Effector memory CD4-positive, alpha-beta T cell (primary cell): ENCODE measurements at places on chromosomes 2 and 18.

DNA sequence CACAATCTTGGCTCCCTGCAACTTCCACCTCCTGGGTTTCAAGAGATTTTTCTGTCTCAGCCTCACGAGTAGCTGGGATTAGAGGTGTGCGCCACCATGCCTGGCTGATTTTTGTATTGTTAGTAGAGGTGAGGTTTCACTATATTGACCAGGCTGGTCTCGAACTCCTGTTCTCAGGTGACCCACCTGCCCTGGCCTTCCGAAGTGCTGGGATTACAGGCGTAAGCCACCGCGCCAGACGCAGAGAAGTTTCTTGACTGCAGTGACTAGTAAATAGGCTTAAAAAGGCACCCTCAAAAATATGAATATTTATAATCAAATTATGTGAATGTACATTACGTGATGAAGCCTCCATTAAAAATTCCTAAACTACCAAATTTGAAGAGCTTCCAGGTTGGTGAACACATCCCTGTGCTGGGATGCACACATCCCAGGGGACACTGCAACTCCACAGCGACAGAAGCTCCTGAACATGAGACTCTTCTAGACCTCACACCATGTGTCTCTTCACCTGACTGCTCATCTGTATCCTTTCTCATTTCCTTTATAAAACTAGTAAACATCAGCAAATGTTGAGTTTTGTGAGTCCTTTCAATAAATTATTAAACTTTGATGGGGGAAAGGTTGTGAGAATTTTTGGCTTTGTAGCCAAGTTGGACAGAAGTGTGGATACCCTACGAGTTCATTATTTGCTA lies 203.3 kb upstream of the SPOPL start:
- DNase-seq, result no peak

GRCh38 chr2:41872646-41873045 lies 175.2 kb upstream of the PKDCC start:
- DNase-seq, result no peak

GRCh38 chr2:182015334-182016109 lies 29.9 kb downstream of the PPP1R1C start:
- DNase-seq, result no peak

- DNase-seq, result no peak
Measured at GRCh38 chr2:11069566-11070185, 85.6 kb upstream of the SLC66A3 start.

DNA sequence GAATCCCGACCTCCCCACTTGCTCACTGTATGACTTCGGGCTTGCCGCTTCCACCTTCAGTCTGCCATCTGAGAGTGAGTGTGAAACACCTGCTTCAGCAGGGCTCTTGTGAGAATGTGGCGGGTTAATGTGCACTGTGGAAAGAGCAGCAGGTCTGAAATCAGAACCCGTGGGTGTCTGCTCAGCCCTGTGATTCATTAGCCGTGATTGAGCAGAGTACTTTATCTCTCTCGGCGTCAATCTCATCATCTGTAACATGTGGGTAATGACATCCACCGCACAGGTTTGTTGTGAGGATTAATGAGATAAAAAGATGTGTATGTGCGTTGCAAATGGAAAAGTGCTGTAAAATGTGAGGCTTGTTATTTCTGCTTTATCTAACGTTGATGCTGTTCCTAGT lies 128.6 kb downstream of the LRATD1 start:
- no peak for DNase-seq

- no peak for DNase-seq
Measured at GRCh38 chr2:219405451-219405850, 12.7 kb upstream of the DES start.

DNA sequence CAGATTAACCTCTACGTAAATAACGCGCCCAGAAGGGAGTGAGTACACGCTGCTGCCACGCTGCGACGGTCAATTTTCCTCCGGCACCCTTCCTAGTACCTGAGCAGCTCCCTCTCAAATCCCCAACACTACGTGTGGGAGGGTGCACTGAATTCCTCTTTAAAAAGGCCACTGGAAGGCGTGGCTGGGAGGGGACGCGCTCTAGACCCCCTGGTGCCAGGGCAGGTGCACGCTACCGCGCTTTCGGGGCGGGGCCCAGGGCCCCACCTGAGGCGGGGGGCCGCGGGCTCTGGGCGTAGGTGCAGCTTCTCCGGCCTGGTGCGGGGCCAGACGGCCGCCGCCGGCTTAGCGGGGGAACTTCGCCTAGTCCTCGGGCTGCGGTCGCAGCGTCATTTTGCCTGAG lies 668 bp upstream of the ANKRD12 start:
- DNase-seq, result no peak

- DNase-seq, result no peak
Measured at GRCh38 chr2:190514676-190515075, 19.8 kb downstream of the NEMP2 start.

DNA sequence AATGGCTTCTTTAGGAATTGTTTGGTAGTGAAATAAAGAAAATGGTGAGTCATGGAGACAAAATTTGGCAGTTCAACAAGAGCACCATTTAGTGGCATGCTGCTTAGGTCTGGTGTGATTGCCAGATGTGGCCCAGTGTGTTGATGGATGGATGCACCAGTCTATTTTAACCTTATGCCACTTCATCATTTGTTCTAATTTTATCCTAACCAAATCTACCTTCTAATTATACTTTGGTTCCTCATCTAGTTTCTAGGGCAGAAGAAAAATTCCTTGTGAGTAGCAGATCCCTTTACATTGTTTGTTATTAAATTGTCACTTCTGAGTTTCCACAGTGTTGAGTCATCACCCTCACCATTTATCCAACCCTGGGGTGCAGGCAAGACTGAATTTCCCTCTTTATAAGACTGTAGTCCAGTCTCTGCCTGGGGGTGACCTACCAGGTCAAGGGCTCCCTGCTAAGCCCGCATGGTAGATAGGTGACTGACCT lies 32.5 kb downstream of the NABP1 start:
- DNase-seq, result no peak

- no peak for DNase-seq
Measured at GRCh38 chr2:238968616-238969384, 120.9 kb downstream of the TWIST2 start.

GRCh38 chr2:38016219-38016618 lies 59.7 kb downstream of the CYP1B1 start:
- no peak for DNase-seq

DNA sequence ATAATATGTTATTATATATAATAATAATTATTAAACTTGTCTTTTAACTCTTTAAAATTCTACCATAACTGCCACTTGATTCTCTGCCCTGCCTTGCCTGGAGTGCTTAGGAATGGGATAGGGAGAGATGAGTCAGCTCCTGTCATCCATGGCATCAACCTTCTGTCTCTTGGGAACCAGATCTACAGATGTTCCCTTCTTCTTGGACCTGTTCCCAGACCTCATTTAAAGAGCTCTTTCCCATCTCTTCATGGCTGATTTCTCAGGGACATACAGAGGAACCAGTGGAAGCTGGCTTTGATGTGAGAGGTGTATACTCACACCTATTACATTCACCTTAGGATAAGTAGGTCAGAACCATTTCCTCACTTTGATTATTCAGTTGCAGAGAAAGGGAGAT lies 155.3 kb upstream of the MYO3B start:
- no peak for DNase-seq

DNA sequence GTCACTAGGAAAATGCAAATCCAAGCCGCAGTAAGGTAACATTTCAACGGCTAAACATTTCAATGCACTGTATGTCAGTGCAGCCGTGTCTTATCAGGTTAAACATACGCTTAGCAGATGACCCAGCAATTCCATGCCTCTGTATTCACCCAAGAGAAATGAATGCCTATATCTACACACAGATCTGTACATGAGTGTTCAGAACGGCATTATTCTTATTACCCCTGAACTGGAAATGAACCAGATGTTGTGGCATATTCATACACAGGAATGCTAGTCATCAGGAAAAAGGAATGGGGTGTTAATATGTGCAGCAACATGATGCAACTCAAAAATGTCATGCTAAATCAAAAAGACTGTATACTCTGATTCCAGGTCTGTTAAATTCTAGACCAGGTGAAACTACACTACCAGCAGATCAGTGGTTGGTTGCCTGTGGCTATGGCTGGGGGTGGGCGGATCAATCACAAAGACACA lies 80.4 kb upstream of the RPL31 start:
- no peak for DNase-seq

GRCh38 chr2:142883526-142883925 lies 6.1 kb downstream of the KYNU start:
- no peak for DNase-seq

GRCh38 chr2:69298862-69299261 lies 88.2 kb downstream of the GFPT1 start:
- no peak for DNase-seq

- DNase-seq, result no peak
Measured at GRCh38 chr18:36758623-36759022, 70.2 kb downstream of the TPGS2 start.

- peak; percentile 0 for DNase-seq
Measured at GRCh38 chr2:203533676-203534591, 1.2 kb downstream of the RAPH1 start.

DNA sequence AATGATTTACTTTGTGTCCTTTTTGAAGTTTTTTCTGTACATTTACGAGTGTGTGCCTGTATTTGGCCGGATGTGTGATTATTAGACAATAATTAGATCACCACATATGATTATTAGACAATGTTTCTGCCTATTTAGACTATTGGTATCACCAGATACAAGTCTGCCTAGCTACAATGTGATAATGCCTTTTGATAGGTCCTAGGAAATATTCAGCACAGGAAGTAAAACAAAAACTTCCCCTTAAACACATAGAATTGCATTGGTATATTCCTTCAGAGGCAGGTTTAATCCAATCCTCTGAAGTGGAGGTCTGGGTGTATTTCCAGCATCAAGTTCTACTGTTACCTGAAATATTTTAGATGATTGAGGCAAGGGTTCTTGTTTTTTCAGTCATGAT lies 275.1 kb downstream of the TGIF1 start:
- no peak for DNase-seq

GRCh38 chr2:170409164-170409535 lies 231.2 kb downstream of the MYO3B start:
- DNase-seq, result peak; percentile 22

GRCh38 chr2:122873951-122874350 lies 1118.5 kb downstream of the TSN start:
- DNase-seq, result no peak

GRCh38 chr18:48460929-48461583 lies 51.9 kb upstream of the ZBTB7C start:
- no peak for DNase-seq

DNA sequence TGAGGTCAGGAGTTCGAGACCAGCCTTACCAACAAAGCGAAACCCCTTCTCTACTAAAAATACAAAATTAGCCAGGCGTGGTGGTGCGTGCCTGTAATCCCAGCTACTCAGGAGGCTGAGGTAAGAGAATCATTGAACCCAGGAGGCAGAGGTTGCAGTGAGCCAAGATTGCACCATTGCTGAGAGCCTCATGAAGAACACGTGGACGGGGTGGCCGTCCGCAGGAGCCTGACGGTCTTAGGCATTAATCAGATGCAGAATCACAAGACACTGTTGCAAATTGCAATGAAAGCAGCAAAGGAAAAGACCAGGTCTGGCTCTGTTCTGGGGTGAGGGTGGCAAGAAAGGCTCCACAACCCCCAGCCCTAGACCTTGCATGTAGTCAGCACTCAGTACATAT lies 104.0 kb upstream of the SLC66A3 start:
- no peak for DNase-seq

GRCh38 chr2:98795891-98796676 lies 65.2 kb upstream of the MGAT4A start:
- no peak for DNase-seq

DNA sequence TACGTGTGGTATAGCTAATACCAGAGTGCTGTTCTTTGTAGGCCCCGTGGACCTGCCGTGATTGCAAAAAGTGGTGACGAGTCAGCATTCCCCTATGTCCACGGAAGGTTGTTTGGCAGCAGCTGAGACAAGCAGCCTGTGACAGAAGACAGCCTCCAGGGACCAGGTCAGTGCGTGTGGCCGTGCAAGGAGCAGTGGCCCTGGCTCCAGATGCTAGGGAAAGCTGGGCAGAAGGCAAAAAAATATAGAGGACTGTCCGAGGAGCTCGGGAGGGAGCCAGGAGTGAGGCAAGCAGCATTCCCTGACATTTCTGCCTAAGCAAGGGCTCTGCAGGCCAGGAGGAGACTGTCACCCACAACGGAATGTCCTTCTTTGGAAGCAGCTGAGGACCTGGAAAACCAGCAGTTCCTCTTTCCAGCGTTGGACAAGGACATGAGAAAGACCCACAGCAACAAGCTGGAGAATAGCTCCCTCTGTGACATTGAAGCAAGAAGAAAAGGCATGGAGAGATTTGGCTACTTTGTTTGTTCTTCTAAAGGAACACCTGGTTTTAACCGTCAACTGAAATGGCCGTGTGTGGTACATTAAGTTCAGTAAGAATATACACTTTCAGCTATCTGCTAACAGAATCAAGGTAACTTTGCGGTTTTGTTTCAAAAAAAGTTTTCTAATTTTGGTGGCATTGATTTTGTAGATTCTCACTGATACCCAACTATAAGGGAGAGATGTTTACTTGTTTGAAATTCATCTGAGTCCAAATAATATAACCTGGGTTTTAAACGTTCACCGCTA lies 58.3 kb downstream of the NPAS2 start:
- DNase-seq, result no peak

DNA sequence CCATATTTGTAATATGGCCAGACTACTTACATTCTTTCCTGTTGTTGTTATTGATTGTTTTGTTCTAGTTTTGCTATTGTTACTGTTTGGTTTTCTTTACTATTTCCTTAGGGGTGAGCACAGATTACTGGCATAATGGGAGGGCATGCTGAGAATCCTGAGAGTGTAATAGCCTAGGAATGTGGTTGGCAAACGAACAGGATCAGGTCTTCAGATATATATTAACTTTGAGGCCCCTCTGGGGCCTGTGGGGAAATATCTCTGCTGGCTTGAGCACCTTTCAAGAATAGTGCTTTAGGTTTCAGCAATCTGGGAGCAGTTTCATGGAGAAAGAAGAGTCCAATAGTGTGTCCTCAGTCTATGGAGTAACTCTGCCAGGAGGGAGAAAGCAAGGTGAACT lies 144.4 kb downstream of the THSD7B start:
- DNase-seq, result no peak

DNA sequence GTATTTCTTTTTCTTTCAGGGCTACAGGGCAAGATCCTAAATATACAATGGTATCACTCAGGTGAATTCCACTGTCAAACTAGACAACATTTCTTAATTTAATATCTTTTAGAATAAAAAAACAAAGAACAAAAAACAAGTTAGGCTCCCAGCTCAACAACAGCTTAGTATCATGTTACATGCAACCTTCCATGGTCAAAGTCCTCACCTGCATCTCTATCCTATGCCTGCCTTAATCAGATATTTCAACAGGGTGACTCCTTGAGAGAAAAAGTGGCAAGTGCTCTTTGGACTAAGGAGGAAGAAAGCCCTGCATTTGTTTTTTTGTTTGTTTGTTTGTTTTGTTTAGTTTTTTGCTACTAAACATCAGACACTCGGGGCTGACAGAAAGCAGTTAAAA lies 50.2 kb downstream of the WDFY1 start:
- no peak for DNase-seq

GRCh38 chr2:1611886-1612285 lies 132.4 kb downstream of the PXDN start:
- DNase-seq, result no peak

DNA sequence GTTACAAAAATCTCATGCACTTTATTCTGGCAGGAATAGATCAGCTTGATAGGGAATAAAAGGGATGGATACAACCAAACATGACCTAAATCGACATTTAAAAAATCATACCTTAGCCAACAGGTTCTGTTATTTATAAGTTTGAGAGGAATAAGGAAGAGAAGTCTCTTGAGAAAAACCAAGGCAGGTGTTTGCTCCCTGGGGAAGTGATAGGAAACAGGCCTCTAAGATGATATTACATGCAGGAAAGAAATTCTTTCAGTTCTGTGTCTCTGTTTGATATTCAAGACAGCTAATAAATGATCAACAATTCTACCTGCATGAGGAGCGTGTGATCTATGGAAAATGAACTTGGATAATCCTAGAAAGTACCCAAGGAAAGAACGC lies 184.8 kb upstream of the ZEB2 start:
- DNase-seq, result no peak
